Activated naive CD8-positive, alpha-beta T cell treated with anti-CD3 and anti-CD28 coated beads, Interleukin-2, amount 10 ng/mL, durations not matched to agents 7 days and 5 days (primary cell): ENCODE measurements at places on chromosomes 7 and 10. TPM values are rescaled to one million over a fixed set of nuclear protein-coding genes. Genes with fewer than 3 reads are reported as not detected.

Gene TRPV6
- total RNA-seq: not detected

Gene PLEKHS1
- total RNA-seq: not detected

DNA sequence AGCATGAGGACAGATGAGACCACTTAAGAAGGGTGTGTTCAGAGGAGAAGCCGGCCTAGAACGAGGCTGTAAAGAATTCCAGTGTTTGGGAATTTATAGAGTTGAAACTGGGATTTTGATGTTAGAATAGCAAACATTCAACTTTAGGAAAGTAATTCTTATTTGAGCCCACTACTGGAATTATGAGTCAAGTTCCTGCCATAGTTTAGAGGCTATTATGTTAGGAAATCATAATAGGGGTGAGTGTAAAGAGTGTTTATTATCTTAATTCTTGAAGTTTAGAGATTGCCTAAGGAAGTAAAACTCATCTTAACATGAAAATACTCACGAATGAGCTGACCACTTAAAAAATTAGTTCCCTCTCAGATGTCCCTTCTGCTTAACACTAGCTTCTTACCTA lies 2.1 kb downstream of the CBLL1 start:
- no peak for DNase-seq

DNA sequence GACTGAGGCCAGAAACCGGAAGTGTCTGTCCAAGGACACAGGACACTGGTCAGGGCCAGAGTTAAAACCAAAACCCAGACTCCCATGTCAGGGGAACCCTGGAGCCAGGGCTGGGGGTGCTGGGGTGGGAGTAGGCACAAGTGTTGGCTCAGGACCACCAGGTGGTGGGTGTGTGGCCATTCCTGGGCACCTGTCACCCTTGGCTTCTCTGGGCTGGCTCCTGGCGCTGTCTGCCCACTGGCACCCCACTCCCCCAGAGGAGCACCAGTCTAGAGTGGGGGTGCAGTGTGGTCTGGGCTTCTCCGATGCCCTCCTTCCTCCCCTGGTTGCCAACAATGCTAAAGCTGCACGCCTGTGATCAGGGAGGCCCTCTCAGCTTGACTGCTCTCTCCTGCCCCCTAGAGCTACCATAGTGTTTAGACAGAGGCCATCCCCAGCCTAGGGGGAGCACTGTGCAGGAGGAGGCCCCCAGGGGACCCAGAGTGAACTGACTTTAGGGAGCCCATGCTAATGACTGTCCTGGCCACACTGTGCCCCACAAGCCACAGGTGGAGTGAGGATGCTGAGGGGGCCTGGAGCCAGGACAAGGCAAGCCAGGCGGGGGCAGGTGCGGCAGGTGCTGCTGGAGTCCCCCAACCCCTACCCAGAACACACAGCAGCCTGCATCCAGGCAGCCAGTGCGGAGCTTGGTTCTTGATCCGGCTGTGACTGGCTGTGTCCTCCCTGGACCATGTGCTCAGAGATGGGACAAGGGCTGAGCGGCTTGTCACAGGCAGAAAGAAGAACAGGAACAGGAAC lies 11.0 kb downstream of the RASGEF1A start:
- DNase-seq: peak; percentile 50

- no peak for DNase-seq
These were observed 3.3 kb upstream of the ADAMTS14 start for GRCh38 chr10:70669015-70669414.

GRCh38 chr10:28481968-28482367 lies 51.0 kb upstream of the WAC start:
- DNase-seq: no peak
